ENCODE measurements at places on chromosomes 5 and 9. TPM values are rescaled to one million over a fixed set of nuclear protein-coding genes. Genes with fewer than 3 reads are reported as not detected.

Gene SLCO4C1
- total RNA-seq = not detected

Gene NANS
- total RNA-seq = 79.4 TPM

Gene GADD45G
- total RNA-seq = not detected

Gene SLC6A18
- not detected for total RNA-seq

Gene IFNA13
- not detected for total RNA-seq

Gene UBQLN1
- 136 TPM for total RNA-seq

Gene GDA
- not detected for total RNA-seq

Gene SPINK5
- 0.10 TPM for total RNA-seq

Gene IL13
- total RNA-seq = not detected

Gene RETREG1
- total RNA-seq = not detected

Gene RABL6
- total RNA-seq = 94.1 TPM

Gene FOXI1
- total RNA-seq = under 0.01 TPM

Gene ABO
- total RNA-seq = 0.10 TPM

Gene KCNT1
- not detected for total RNA-seq

Gene CBY3
- total RNA-seq = not detected

Gene FOXD4
- total RNA-seq = 0.19 TPM

Gene IRX1
- not detected for total RNA-seq

Gene SLC6A3
- total RNA-seq = not detected

Gene PRLR
- not detected for total RNA-seq

Gene SLC4A9
- total RNA-seq = not detected

Gene FAM13B
- 30.5 TPM for total RNA-seq

Gene THG1L
- total RNA-seq = 8.8 TPM

Gene SLC36A3
- not detected for total RNA-seq

Gene PRR7
- total RNA-seq = 21.2 TPM

Gene CYLC2
- not detected for total RNA-seq

Gene CDH9
- not detected for total RNA-seq

All from vein endothelial cell (primary cell).